A549 treated with Hydrocortisone at 1 μM for 4 hours (cell line): ENCODE measurements at places on chromosomes 2 and 18. TPM values are rescaled to one million over a fixed set of nuclear protein-coding genes. Genes with fewer than 3 reads are reported as not detected.

The RNU2-63P gene
- total RNA-seq, result not detected in 5 replicates

The SPATA3 gene
- total RNA-seq, result not detected in 5 replicates

The AQP4 gene
- total RNA-seq, result 0.28 TPM in 1 of 5 replicates, not detected in the others

The GPC1 gene
- 201 to 246 TPM (median 231 TPM) in 5 replicates for total RNA-seq

The LIMS3 gene
- not detected in 5 replicates for total RNA-seq
